ENCODE measurements at places on chromosomes 3 and 15.

DNA sequence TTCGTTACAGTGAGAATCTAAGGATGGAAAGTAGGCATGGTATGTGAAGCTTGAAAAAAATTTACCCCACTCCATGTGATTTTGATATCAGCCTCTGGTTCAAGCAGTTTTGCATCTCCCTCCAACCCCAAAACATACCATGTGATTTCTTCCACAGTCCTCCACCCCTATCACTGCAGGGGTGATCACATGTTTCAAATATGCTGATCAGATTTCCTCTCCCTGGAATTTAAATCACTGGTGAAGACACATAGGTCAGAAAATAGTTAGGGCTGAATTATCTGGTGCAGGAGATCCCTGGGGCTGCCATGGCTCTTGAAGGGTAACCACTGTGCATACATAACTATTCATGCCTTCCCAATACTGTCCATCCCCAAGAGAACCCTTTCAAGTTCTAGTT lies 119.7 kb upstream of the THRB start:
- DNase-seq: no peak

GRCh38 chr3:168514252-168514651 lies 418.5 kb upstream of the GOLIM4 start:
- no peak for DNase-seq

DNA sequence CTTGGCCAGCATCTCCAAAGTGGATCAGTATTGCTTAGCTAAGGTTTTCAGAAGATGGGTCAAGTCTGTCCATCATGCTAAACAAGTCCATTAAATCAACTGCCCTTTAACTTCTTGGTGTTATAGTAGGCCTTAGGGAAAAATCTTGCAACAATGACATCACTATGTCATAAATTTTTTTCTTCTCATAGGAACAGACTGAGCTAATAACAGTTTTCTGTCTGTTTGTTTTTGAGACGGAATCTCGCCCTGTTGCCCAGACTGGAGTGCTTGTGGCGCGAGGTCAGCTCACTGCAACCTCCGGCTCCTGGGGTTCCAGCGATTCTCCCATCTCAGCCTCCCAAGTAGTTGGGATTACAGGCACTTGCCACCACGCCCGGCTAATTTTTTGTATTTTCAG lies 94.2 kb downstream of the EFL1 start:
- DNase-seq: no peak

DNA sequence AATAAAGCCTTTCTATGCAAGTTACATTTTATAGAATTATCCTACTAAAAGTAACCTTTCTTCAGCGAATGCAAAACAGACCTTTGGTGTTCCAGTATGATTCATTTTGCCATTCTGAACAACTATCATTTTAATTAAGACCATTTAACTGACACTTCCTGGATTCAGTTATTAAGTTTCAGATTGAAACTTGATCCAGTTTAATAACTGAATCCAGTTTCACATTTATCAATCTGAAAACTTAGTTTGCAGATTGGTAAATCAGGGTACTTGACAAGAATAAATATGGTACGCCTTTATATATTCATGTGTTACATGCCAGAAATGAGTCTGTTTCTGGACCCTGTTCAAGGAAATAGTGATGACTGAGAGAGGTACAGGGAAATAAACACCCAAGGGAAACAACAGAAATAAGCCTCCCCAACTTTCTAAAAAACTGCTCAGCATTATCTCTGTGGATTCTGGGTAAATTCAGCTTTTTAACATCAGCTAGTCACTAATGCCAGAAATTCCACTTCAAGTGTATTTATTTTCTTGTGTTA lies 23.3 kb upstream of the NFKBIZ start:
- DNase-seq: no peak

GRCh38 chr3:24498391-24498790 lies 3.7 kb upstream of the THRB start:
- DNase-seq: no peak

- DNase-seq: no peak
Measured at GRCh38 chr3:40070816-40071215, 238.7 kb upstream of the EIF1B start.

GRCh38 chr15:42090781-42091180 lies 3.6 kb downstream of the PLA2G4D start:
- no peak for DNase-seq

- no peak for DNase-seq
Measured at GRCh38 chr3:55013145-55013925, 85.5 kb upstream of the LRTM1 start.

DNA sequence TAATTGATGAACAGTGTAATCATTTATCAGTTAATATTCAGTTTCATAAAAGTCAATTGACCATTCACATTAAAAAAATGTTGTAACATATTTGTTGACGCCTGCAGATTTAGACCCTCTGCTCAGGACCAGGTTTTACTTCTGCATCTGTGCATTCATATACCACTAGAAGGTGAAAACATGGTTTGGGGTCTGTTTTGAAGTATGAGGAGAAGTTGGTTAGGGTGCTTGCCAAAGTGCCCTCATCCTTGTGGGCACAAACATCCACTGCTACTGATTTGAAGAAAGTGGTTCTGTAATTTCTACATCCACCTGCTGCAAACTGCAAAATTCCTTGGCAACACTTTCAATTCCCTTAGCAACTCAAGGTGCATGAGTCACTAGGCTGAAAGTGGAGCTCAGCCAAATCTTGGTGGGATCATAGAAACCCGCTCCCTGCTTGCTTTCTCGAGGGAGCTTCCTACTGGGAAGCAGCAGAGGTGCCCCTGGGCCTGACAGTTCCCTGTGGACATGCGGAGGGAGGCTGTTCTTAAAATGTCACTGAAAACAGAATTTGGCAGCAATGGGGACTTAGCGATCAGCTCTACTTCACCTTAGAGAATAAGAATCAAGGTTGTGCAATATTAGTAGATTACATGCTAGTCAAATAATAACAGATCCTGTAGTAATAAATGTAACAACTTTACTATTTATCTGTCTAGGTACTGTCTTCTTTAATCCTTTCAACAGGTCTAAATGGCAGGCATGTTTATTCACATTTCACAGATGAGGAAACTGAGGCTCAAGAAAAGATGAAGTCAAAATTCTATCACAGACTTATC lies 301.0 kb upstream of the TBL1XR1 start:
- DNase-seq: no peak

DNA sequence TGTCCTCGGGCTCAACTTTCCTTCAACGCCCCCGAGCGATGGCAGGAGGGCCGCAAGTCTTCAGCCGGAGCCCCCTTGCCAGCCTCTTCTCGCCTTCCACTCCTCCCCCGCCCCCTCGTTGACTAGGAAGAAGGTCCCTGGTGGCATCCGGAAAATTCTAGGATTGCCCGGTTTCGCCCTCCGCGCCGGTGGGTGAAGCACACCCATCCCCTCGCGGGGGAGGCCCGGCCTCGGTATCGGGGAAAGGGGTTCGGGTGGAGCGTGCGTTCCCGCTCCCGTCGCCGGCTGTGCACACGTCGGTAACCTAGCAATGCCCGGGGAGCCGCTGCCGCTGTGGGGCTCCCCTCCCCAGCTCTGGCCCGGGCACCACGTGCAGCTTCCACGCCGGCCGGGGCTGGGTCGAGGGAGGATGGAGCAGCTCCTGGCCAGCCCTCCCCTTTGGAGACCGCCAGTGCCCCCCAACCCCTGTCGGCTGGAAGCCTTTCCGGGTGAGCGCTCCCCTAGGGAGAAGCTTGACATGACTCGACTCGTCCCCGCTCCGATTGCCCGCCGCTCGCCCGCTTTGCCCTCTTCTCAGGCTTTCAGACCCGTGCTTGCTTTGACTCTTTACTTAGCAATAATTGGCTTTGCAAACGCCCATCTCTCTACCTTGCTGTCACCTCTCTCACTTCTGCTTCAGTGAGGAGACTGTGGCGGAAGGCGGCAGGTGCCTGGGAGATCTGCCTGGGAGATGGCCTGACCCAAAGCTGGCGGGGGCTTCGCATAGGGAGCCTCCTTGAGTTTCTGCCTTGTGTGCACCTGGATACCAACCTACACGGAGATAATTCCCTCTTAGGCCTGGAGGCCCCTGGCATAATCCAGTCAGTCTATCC lies 1.3 kb downstream of the CACNA1D start:
- DNase-seq: no peak

GRCh38 chr3:189272500-189273119 lies 100.8 kb downstream of the TPRG1 start:
- no peak for DNase-seq

DNA sequence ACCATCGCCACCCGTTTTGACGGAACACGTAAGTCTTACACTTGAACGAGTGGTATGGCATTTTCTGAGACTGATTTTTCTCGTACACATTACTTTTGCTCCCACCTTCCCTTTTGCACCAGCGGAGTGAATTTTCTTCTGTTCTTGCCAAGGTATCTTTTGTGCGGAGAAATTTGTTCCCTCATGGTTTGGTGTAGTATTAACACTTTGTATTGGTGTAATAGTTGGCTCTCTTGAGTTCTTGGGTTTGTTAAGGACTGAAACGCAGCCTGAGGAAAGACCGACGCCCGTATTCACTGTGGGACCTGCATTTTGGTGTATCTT lies 420 bp downstream of the KCNH8 start:
- DNase-seq: no peak

- DNase-seq: no peak
Measured at GRCh38 chr15:31267161-31268107, 59.2 kb upstream of the KLF13 start.

DNA sequence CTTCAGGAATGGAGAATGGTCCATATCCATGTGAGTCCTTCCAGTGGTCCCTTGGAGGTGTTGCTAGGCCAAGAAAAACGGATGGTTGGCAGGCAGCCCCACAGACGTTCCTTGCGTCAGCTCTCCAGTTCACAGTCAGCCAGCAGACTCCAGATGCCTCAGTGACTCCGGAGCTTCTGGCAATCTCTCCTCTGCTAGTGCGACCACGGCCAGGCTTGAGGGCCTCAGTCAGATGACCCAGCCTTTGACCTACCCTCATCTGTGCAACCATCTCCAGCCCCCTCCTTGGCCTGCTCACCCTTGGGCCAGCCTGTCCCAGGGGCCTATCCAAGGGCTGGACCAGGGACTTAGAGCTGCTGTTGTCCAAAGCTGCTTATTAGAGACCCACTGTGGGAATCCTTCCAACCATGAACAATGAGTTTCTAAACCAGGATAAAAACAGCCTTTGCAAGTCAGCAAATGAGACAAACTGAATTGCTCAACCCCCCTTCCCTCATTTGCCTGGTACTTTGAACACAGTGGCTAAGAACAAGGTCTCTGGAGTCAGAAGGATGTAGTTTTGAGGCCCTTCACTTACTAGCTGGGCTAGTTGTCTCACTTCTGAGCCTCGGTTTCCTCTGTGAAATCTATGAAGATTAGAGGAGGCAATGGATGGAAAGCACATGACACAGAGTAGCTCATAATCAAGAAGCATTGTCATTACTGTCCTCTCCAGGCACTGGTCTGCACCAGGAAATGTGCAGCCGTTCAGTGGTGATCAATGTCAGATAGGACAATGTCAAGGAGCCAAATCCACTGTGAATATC lies 44.8 kb downstream of the ANP32A start:
- no peak for DNase-seq

GRCh38 chr3:65974509-65974908 lies 64.2 kb downstream of the MAGI1 start:
- DNase-seq: no peak

DNA sequence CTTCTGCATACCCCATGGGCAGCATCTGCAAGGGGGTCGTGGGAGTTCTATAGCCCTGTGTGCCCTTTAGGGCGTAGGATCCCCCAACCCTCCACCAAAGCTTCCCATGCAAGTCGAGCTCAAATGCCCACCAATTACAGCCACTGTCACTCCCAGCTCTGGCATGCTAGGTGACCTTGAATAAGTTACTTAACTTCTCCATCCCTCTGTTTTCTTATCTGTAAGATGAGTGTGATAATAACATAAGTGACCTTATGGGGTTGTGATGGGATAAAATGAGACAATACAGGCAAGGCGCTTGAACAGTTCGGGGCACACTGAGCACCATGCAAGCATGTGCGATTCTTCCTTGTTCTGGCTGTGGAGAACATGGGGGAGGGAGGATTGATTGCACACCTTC lies 74.8 kb upstream of the POMGNT2 start:
- no peak for DNase-seq

- no peak for DNase-seq
Measured at GRCh38 chr3:125287248-125287647, 74.7 kb upstream of the SLC12A8 start.

GRCh38 chr3:112688819-112689218 lies 47.9 kb upstream of the CCDC80 start:
- DNase-seq: no peak

- DNase-seq: no peak
Measured at GRCh38 chr3:63135367-63135766, 142.7 kb upstream of the SYNPR start.

- DNase-seq: no peak
Measured at GRCh38 chr15:68501616-68502015, 69.7 kb upstream of the ITGA11 start.

DNA sequence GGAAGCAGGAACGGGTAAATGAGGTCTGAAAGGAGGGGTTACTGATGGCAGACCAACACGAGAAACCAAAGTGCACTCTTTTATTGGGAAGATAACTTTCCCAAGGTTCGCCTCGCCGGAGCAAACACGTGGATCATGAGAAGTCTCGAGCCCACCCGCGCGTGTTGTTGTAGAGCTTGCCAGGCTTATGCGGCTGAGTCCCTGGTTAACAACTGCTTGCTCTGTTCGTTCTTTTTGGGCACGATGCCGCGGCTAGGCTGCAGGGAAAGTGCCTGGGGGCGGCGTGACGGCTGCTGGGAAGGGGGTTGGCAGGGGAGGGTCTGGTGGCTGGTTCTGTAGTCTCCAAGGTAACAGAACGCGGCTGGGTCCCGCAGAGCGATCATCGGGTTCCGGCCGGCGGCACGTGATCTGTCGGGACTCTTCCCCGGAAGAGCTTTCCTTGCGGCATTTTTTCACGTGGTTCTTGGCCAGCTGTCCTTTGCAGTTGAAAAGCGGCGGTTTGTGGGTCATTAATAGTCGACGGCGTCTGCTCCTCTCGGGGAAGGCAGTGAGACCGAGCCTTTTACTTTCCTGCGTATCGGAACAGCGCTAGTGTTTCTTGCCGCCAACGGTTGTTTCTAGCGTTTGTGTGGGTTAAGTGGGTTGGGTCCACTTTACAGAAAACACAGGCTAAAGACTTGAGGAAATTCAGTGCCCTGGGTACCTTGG lies 1.5 kb downstream of the MGA start:
- DNase-seq: peak; percentile 42

DNA sequence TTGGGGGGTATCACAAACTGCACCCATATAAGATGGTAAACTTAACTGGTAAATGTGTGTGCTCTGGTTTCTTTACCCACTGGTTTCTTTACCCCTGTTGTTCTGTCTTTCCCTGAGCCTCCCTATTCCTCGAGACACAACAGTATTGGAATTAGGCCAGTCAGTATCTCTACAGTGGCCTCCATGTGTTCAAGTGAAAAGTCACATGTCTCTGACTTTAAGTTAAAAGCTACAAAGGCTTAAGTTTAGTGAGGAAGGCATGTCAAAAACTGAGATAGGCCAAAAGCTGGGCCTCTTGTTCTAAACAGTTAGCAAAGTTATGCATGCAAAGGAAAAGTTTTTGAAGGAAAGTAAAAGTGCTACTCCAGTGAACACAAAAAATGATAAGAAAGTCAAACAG lies 513.3 kb downstream of the ROBO2 start:
- no peak for DNase-seq

- DNase-seq: no peak
Measured at GRCh38 chr3:197344582-197345318, 46.3 kb upstream of the DLG1 start.

- DNase-seq: no peak
Measured at GRCh38 chr3:21573291-21573690, 177.7 kb downstream of the ZNF385D start.

Data from activated CD8-positive, alpha-beta memory T cell treated with anti-CD3 and anti-CD28 coated beads for 4 hours (primary cell).